Stimulated activated CD4-positive, alpha-beta T cell treated with anti-CD3 and anti-CD28 coated beads, Interleukin-1b, Interleukin-23, amount 100 ng/mL, for 4 hours (primary cell): ENCODE measurements at places on chromosomes 2 and 18.

GRCh38 chr2:43130548-43130875 is 95.9 kb downstream of the ZFP36L2 start:
- DNase-seq = no peak

GRCh38 chr2:239178954-239179353 is 221.9 kb downstream of the HDAC4 start:
- DNase-seq = no peak

DNA sequence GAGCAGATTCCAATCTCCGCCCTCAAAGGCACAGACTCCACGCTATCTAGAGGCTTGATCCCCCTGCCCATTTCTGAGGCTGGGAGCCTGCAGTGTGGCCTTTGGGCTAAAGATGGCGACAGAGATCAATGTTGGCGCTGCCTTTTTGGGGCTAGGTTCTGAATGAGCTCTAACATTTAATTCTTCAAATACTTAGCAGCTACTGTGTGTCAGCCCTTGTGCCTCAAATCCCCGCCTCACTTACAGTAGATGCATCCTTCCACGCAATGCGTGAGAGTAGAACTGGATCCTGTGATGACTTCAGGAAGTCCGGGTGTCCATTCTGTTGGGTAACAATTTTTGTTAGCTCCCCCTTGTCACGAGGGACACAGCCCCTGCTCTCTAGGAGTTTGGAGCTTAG is 12.4 kb downstream of the IL1F10 start:
- peak; percentile 50 for DNase-seq

DNA sequence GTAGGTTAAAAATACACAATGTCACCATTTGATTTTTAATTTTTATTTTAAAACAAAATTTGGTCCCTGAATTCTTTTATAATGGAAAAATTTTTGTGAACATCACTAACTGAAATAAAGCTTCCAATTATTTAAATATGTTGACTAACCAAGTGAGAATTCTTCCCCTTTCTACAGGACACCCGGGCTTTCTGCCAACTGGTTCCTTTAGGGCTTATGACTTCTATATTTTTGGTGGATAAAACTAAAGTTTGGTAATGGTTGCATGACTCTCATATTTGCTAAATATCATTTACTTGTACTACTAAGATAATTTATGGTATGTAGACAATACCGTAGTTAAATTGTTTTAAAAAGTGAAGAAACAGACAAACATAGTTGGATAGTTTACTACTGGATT is 291.0 kb upstream of the DOK6 start:
- DNase-seq = no peak

DNA sequence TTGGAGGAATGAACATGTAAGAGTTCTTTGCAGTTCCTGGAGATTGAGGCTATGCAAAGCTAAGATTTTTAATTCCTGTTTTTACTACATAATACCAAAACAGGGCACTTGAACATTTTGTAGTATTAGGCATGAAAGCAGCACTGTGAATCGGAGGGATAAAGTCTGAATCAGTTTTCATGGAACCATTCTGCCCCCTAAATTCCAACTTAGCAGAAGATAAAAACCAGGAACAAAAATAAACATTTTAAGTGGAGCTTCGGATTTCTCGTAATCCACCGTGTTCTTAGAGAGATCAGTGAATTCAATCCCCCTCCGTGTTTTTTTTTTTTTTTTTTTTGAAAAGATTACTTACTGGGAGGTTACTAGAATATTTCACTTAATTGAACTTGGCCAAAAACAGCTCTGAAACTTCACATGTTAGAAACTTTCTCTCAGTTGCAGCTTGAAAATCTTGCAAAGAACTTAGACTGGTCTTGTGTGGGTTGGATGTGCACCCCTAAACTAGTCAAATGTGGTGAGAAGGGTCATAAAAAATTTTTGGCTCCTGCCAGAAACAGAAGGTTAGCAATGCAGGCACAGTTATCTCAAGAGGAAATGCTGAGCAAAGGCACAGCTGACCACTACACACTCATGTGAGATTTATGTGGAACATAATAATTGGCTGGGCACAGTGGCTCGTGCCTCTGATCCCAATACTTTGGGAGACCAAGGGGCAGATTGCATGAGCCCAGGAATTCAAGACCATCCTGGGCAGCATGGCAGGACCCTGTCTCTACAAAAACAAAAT is 145.4 kb upstream of the RNF152 start:
- no peak for DNase-seq

GRCh38 chr2:208036357-208036756 is 11.0 kb upstream of the PLEKHM3 start:
- no peak for DNase-seq

DNA sequence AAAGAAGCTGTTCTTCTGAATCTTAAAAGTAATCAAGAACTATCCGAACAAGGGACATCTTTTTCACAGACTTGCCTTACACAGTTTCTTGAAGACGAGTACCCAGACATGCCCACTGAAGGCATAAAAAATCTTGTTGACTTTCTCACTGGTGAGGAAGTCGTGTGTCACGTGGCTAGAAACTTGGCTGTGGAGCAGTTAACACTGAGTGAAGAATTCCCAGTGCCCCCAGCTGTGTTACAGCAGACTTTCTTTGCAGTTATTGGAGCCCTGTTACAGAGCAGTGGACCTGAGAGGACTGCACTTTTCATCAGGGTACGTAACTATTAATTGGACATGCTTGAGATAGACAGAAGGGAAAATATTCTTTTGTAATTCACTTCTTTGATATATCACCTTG is 2.4 kb downstream of the MRPL44 start:
- no peak for DNase-seq

GRCh38 chr2:100887713-100888495 is 68.0 kb downstream of the NPAS2 start:
- DNase-seq = no peak

DNA sequence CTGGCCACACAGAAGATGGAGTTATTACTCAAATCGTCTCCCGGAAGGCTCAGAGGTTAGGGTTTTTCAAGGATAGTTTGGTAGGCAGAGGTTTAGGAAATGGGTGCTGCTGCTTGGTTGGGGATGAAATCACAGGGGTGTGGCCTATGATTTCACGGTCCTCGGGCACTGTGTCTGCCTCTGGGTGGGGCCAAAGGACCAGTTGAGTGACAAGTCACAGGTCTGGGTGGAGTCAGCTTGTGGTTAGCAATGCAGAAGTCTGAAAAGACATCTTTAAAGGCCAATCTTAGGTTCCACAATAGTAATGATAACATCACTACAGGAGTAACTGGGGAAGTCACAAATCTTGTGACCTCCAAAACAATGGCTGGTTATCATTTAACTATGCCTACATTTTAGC is 387.8 kb downstream of the ZNF521 start:
- no peak for DNase-seq

GRCh38 chr2:61662990-61663389 is 124.8 kb upstream of the XPO1 start:
- DNase-seq = no peak

DNA sequence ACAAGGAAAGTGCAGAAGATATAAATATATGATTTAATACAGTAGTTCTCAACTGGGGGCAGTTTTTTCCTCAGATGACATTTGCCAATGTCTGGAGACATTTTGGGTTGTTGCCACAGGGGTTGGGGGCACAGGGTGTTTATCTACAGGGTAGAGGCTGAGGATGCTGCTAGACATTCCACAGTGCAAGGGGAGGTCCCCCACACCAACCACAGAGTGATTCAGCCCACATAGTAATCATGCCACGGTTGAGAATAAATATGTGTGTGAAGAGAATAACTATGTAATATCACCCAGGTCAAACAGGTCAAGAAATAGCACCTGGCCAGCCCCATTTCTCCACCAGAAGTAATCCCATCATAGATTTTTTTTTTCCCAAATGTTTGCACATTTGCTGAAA is 17.9 kb downstream of the DYSF start:
- DNase-seq = no peak
